ENCODE measurements at places on chromosomes 12 and 14.

DNA sequence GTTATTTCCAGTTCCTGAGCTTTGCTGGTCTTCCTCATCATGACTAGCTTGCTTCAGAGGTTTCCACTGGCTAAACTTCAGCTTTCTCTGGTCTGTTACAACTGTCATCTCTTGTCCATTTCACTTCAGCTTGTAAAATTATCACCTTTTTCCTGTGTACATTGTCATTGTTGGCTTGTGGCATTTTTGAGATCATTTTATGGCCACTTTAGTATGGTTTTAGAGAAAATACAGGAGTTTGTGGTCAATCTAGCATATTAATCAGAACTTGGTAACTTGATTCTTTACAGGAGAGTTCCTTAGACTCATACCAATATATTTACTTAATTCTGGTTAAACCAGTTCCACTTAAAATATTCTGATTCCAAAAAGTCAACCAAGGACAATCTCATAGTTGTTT lies 235.9 kb upstream of the KITLG start:
- DNase-seq: no peak

- DNase-seq: no peak
Observed at GRCh38 chr14:24690492-24690891, 56.5 kb upstream of the GZMB start.

GRCh38 chr12:104507672-104508071 lies 50.9 kb downstream of the CHST11 start:
- no peak for DNase-seq

DNA sequence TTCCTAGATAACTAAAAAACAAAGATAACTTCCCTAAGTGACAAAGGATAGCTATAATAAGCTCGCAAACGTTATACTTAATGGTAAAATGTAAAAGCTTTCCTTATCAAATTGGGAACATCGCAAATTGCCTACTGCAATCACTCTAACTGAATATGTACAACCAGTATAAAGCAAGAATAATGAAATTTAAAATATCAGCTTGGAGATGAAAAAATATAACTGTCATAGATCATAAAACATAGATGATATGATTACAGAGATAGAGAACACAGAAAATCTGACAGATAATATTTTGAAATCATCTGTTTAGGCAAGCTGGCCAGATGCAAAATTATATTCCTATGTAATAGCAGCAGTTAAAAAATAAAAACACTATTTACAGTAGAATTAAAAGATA lies 64.0 kb downstream of the BCAT1 start:
- DNase-seq: no peak

GRCh38 chr12:93706824-93707223 lies 29.6 kb downstream of the CRADD start:
- no peak for DNase-seq

All from activated CD4-positive, alpha-beta T cell treated with anti-CD3 and anti-CD28 coated beads for 24 hours (primary cell).